Left ventricle myocardium superior (tissue), 1 donor: ENCODE measurements at places on chromosomes 13 and 19.

DNA sequence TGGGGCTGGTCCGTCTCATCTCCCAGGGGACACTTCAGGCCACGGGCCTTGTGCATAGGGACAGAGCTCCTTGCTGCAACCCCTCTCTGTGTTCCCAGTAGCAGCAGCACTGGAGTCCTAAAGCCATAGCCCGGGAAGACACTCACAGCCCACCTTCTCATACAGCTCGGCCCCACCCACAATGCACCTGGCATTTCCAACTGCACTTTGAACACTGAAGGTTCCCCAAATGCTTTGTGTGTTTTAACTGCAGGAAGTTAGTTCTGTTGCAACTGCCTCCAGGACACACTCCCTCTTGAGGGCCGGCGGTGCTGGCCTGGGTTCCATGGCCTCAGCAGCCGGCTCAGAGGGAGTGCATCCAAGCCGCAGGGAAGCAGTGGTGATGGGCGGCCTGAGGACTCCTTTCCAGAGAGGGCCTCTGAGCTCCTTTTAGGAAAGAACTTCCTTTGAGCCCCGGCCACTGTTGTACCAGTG lies 22.7 kb upstream of the TMEM255B start:
- no peak for DNase-seq

DNA sequence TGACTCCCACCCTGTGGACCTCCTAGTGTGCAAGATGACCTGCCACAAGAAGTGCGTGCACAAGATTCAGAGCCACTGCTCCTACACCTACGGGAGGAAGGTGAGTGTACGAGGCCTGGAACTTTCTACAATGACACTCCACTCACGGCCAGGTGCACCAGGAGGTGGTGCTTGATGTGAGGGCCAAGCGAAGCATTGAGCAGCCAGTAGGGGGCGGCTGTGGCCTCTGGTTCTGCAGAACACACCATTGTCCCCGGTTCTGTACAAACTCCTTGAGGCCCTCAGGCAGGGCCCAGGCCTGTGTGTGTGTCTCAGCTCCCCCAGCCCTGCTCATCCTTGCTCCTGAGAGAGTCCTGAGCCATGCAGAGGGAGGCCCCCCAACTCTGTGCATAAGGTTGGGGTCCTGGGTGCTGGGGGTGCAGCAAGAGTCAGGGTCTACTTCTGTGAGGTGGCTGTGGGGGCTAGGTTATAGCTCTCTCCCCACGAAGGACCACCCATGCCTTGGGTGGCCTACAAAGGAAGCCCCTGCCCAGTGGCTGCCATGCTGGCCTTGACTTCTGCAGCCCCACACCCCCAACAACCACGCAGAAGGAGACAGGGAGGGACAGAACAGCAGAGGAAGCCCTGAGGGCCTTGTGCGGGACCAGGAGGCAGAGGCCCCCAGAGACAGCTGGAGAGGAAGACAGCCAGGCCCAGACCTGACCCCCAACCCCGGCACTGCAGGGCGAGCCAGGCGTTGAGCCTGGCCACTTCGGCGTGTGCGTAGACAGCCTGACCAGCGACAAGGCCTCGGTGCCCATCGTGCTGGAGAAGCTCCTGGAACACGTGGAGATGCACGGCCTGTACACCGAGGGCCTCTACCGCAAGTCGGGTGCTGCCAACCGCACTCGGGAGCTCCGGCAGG lies 9.7 kb upstream of the USE1 start:
- peak; percentile 78 for DNase-seq

GRCh38 chr13:110245416-110245899 lies 61.5 kb downstream of the COL4A1 start:
- DNase-seq, result no peak

DNA sequence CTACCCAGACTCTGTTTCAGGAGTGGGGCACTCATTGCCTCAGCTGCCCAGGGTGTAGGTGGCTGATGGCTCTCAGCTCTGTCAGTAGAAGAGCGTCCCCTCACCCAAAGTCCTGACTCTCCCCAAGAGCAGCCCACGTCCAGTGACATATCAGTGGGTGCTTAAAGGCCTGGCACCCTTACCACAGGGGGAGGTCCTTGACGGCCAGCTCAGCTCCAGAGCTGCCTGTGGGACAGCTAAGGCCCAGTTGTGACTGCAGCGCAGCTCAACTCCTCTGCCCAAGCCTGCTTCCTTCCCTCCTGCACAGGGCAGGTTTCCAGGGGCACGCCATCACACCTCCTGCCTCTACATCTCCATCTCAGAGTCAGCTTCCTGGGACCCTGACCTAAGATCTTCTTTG lies 32.4 kb downstream of the GRIK5 start:
- peak; percentile 51 for DNase-seq

- peak; percentile 7 for DNase-seq
Measured at GRCh38 chr19:33429891-33430673, 56.6 kb downstream of the CEBPG start.
